Stimulated activated CD4-positive, alpha-beta T cell treated with anti-CD3 and anti-CD28 coated beads, Interleukin-4, amount 100 ng/mL, for 48 hours (primary cell): ENCODE measurements at places on chromosomes 7 and 10.
A peak's percentile ranks its signal among the peaks of the same experiment; 100 is the strongest.

DNA sequence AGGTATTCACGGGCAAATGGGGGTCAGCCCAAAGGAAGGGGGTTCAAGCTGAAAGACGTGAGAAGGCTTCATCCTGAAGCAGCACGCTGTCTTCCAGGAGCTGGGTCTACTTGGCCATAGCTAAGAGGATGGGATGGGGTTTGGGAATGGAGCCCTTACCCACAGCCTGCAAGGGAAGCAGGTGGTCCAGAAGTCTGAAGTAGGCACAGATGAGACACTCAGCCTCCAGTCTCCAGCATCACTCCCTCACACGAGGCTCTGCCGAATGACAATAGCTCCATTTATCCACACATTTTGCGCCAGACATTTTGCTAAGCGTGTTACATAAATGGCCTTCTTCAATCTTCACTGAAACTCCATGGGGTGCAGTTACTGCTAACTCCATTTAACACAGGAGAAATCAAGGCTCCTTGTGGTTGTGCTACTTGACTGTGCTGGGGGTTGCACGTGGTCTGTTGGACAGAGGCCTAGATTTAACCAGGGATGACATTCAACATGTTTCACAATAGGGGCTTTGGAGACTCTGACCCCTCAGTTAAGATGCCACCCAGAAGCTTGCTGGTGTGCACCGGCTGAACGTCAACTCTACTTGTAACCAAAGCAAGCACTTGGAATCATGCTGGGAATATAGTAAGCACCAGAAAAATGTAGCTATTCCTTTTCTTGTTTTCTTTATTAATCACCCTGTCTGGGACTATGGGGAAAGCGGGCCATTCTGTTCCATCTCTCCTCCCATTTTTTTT is 85.3 kb downstream of the FAM241B start:
- no peak for DNase-seq

DNA sequence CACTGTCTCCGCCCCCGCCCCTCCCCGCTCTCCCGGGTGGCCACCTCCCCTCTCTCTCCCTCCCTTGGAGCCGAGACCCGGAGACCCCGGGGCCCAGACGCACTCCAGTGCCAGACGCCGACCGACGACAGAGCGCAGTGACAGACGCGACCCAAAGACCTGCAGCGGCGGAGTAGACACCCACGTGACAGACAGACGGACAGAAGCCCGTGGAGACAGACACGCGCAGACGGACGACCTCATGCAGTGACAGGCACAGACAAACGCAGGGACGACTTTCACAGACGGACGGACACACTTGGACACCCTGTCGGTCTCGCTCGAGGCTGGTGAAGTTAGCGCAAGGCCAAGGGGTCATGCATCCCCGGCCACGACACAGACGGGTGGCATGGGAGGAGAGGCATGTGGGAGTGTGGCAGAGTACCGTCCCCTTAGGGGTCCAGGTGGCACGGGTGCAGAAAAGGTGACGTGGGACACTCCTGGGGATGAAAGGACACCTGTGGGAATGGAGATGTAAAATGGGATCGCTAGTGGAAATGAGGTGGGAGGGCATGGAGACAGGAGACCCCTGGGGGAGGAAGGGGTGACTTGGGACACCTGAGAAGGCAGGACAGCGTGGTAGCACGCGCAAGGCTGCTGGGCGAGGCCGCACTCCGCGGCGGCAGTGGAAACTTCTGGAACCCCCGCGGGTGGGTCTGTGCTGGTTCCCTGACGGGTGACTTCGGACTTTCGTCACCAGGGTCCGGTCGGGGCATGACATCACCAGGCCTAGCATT is 456 bp upstream of the ACHE start:
- no peak for DNase-seq

- DNase-seq, result no peak
These were observed 27.9 kb downstream of the SRI start for GRCh38 chr7:88191911-88192310.

DNA sequence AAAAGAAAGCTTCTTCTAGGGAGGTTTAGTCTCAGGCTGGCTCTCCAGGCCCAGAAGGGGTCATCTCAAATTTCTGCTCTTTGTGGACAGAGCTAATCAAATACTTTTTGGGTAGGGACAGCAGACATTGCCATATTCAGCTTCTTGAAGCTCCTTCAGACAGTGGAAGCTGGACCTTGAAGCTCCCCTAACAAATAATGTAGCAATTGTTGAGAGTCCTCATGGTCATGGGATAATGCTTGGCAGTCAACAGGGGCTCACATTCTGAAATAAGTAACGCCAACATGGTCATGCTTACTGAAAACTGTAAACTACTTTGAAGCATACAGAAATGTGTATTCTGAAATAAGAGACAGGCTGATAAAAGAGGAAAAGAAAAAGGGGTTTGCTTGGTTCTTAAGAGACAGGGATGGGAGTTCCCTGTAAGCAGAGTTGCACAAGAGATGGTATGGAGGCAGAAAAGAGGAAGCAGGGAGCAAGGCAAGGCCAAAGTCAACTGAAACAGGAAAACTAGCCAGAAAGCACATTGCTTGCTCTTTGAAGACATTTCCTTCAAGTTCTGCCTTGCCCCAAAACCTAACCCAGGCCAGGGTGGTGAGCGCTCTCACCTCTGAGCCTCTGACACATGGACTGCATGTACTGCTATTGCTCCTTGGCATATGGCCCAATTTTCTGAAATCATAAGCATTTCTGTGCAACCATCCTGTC is 53.1 kb upstream of the KMT2E start:
- DNase-seq, result no peak

DNA sequence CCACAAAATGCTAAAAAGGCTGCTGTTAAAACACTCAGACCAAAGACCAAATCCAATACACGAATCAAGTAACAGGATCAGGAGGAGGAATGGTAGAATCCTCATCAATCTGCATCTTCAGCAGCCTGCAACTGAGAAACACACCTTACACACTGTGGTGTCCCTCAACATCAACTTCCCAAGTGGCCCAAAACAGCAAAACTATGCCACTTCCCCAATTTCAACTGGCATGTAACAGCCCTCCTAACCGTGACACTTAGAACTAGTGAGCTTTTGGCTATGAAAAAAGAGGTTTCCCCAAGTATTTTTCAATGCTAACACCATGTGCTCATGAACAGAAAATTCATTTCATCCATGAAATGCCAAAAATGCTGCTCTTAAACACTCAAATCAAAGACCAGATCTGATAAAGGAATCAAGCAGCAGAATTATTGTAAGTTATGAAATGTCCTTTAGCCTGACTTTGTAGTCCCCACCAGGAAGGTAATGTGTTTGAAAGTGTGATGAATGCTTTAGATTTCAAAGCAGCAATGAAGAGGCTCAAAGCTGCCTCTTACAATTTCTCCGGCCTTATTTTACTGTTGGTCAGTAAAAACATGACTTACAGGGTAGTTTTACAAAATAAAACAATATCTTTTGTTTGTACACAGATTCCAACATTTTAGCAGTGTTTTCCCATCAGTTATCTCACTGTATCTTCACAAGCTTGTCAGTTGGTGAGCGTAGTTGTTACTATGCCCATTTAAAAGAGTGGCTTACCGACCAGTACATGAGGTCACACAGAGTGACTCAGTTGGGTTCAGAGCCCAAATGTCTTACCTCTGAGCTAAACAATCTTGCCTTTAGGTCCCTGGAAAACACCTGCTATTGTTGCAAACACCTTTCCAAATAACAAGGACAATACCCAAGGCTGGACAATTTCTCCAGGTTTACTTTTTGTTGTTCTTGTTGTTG is 65.7 kb upstream of the ASAH2 start:
- DNase-seq, result no peak

DNA sequence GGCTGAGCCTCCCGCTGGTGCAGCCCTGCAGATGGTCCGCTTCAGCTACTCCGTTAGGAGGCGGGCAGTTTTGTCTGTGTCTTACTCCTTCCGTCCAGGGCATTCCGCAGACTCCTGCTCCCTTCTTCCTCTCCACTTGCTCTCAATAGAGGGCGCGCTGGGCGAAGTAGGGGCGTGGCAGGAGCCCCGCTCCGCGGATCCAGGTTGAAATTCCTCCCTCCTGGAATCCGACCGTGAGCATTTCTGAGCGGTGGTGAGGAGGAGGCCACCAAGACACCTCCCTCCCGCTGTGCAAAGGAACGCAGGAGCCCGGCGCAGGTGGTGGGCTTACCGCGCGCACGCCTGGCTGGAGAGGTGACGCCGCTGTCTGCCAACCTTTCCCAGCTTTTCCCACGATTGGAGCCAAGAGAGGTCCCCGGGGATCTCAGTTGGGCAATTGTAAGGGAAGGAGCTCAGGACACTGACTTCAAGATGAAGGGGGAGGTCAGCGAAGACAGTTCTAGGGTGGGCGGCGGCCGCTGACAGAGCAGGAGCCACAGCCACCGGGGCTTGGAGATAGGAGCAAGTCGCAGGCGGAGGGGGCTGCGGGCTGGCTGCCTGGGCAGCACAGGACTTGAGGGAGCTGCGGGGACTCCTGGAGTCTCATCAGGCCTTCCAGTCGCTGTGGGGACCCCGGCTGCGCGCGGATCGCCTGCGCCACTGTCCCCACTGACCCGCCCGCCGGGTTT is 1011.3 kb downstream of the XPNPEP1 start:
- no peak for DNase-seq

DNA sequence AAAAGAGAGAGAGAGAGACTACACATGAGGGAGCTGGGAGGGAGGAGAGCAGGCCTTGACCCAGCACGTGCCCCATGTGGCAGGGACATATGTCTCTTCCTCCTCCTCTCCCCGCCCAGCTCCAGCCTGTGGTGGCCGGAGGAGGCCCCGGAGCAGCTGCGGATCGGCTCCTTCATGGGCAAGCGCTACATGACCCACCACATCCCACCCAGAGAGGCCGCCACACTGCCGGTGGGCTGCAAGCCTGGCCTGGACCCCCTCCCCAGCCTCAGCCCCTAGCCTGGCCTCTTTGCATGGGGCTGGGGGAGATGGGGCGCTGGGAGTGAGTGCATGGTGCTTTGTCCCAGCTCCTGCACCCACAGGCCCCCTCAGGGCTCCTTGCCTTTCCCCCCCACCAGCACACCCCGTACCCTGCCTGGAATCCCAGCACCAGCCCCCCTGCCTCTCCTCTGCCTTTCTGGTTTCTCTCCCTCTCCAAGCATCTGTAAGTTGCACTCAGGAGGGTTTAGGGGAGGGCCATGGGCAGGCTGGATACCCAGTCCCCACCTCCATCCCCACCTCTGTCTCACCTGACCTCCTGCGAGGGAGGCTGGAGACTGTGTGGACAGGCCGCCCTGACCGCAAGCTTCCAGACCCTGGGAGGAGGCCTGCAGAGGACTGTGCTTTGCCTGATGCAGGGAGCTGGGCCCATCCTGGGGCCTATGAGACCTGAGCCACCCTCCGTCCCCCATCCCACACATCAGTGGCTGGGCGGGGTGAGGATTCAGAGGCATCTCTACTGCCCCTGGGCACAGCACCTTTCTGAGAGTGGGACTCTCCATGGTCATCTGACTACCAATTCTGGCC is 4.8 kb downstream of the UPK3B start:
- DNase-seq, result no peak

- DNase-seq, result no peak
These were observed 692.0 kb downstream of the PHTF2 start for GRCh38 chr7:78490524-78490923.

- DNase-seq, result no peak
These were observed 441.4 kb upstream of the FOXK1 start for GRCh38 chr7:4240520-4241303.

DNA sequence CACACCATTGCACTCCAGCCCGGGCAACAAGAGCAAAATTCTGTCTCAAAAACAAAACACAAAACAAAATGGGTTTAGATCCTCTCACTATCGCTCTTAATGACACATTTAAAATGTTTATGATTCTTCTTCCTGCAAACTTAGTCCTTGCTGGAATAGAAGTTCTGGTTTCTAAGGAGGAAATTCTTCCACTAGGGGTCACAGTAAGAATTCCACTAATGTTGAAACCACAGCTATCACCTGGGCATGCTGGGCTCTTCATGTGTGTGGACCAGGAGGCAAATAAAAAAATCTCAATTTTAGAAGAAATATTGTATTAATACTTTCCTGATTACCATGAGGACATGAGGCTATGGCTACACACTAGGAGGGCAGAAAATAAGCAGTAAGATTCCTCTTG is 915.8 kb downstream of the TYW1 start:
- DNase-seq, result no peak

GRCh38 chr7:119197172-119197876 is 972.8 kb downstream of the ANKRD7 start:
- DNase-seq, result no peak

DNA sequence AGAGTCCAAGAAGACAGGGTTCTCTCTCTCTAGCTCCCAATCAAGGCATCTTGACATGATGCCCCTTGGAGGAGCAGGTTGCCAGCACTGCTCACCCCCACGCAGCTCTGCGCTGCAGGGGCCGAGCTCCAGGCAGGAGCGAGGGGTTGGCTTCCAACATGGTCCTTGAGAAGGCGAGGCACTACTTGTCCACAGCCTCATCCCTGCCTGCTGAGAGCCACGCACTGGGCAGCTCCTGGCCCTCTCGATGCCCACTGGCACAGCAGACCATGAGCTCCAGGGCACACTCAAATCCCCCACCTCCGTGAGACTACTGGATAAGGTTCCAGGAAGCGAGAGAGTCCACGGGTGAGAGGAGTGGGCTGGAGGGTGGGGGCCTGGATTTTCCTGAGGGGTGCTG is 31.1 kb downstream of the RAMP3 start:
- DNase-seq, result no peak

DNA sequence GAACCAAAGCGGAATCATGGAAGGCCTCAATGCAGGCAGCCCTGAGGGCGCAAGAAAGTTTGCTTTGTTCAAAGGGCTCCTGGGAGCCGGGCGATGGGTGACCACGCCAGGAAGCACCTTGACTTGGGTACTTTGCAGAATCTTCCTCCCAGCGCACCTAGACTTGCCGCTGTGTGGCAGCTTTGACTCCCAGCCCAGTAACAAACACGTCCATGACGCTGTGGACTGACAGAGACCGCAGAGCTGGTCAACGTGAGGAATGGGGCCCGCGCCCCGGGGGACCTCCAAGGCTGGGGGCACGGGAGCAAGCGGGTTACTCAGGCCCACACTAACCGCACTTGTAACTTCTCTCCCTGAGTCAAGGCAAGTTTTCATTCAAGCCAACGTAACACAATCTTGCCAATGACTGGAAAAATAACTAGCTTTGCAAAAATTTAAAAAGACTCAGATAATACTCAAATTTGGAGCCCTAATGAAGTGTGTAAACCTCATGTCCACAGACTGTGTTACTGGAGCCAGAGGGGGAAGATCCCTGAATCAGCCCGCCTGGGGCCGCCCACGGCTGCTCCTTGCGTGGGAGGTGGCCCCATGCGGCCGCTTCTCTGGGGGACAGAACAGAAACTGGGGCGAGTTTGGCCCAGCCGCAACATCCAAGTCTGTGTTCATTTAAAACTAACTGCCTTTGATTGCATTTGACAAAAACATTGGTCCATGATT is 130.8 kb downstream of the DNAJB6 start:
- no peak for DNase-seq

GRCh38 chr7:4774658-4775249 is 669 bp upstream of the AP5Z1 start:
- DNase-seq, result peak; percentile 6
